Neural progenitor cell (in vitro differentiated cells): ENCODE measurements at places on chromosomes 2 and 18.

DNA sequence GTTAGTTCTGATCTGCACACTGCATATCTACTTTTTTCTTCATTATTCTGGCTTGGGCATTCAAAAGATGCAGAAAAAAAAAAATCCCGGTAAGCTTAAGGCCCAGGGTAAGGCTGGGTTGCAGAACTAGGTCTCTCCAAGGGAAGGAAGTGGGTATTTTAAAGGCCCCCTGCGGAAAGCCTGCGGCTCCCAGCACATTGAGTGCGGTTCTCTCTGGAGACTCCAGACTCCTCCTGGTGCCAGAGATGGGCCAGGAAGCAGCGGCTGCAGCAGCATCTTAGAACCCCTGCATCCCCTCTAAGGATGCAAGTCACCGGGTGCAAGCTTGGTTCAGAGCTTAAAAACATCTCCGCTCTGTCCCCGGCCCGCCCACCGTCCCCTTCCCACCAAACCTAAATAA is 49.5 kb downstream of the TGIF1 start:
- DNase-seq: peak; percentile 58

DNA sequence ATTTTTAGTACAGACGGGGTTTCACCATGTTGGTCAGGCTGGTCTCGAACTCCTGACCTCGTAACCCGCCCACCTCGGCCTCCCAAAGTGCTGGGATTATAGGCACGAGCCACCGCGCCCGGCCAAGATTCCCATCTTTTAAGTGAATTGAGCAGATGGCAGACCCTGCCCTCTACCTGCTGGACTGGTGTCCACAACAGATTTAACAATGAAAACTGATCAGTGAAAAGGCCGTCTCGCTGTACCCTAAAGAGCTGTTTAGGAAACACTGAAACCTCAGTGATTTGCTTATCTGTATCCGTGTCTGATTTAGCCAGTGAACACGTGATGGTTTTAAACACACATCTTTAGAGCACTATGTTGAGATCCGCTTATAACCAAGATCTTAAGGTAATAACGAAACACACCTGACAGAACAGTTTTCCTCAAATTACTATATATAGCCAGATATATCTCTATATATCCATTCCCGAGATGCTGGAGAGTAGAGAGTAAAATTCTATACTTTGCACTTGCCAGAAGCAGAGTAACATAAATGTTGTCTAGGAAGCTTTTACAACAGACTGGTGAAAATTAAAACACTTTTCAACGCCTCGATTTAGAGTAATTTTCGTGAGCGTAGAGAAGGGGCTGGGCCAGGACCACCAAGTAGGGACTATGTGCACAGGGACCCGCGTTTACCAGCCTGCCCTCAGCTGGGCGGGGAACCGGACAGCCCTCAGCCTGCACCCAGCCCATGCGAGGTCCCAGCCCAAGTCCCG is 594 bp downstream of the FAM161A start:
- peak; percentile 41 for DNase-seq

DNA sequence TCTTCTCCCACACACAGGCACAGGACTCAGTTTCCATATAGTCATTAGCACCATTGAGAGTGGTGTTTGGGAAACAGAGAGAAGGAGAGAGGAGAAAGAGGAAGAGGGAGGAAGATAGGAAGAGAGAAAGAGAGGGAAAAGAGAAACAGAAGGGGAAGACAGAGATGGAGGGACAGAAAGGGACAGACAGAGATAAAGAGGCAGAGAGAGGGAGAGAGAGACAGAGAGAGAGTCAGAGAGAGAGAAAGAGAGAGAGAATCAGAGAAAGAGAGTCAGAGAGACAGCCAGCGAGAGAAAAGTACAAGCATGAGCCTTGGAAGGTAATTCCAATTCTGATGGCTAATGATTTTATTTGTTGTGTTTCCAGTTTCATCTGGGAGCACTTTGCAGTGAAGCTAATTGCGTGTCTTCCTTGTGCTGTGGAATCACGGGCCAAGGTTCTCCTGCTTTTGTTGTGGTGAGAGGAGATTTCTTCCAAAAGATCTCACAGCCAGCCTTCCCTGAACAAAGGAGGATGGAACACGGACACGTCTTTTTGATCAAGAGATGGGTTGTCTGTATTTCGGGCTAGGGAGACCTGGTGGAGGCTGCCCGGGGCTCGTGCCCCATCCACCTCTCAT is 153.6 kb upstream of the TWIST2 start:
- DNase-seq: no peak

DNA sequence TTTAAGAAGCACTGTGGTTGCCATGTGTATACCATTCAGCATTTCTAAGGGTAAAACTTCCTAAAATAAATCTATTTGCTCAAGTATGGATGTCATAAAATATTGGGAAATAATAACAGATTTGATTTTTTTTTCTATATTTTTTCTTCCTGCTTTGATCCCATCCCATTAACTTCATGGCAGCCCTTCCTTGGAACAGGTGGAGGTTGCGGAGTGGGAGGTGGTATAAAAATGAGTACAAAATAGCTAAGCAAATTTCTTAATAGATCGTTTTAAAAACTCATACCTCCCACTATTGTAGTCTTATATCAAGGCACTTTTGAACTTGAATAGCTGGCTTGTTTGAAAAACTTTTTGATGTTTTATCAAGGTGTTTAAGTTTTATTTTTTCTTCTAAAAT is 152.1 kb upstream of the KYNU start:
- no peak for DNase-seq

GRCh38 chr2:152223977-152224376 is 48.4 kb upstream of the STAM2 start:
- DNase-seq: no peak

DNA sequence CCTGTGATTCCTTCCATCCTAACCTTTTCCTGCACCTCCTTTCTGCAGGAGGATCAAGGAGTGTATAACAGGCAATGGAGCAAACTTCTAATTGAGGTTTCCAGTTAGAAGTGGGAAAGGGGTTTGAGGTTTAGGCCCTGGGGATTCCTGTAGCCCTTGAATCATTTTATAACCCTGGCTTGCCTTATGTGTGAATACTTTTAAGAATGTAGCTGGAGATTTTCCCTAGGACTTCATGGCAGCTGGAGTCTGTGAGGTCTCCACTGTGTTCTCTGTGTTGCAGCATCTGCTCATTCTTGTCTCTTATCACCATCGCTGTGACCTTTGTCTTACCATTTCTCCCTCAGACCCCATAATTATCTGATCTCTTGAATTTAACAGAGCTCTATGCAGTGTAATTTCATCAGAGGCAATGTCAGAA is 370.2 kb upstream of the SLC14A2 start:
- DNase-seq: no peak
